ENCODE measurements at places on chromosomes 12 and 14.

- DNase-seq: no peak
Measured at GRCh38 chr14:54220704-54221431, 175.9 kb upstream of the CDKN3 start.

GRCh38 chr12:54352022-54352531 lies 12.2 kb downstream of the GPR84 start:
- DNase-seq: no peak

DNA sequence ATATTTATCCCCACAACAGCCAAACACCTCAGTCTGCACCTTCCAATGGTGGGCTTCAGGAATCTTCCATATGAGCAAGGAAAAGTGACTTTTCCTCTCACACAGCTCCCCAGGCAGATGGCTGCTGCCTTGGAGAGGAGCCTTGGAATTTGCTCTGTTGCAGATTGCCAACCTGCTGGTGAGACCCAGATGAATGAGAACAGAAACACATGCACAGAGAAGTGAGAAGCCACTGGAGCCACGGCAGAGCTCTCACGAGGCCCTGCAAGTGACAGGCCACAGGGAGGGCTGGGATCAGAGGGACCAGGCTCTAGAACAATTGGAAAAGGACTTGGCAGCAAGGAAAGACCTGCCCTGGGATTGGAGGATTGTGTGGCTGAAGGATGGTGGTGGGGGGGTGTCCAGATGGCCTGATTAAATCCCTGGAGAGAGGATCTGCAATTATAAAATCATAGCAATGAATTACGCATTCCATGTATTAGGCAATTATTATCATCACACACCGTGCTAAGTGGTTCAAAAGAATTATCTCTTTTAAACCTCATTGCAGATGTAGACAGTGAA lies 84.9 kb upstream of the PWP1 start:
- DNase-seq: no peak

DNA sequence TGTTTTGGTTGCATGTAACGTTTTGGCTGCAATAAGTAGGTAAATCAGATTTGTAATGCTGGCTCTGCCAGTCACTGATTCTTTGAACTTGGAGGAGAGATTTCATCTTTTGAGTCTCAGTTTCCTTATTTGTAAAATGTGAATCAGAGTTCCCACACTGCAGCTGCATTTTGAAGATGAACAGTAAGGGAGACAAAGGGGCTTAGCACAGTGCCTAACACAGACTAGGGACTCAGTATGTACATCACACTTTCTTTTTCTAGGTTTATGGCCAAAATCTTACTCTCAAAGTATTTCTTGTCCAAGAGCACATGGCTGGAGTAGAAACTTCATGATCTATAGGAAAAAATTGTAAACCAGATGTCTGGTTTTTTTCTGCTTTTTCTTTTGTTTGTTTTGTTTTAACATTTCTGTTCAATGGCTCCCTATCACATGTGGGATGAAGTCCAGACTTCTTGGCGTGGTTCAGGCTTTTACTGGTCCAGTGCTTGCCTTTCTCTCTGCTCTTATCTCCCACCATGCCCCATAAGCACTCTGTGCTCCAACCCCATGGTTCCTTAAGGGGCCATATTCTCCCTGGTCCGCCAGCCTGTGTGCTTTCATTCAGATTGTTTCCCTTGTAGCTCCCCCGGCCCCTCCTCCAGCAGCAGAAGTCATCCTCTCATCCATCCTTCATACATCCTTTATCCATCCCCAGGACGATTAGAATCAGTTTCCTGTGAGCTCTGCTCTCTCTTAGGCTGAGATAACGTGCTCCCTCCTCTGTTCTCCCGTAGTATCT lies 58.0 kb downstream of the SYNE2 start:
- peak; percentile 8 for DNase-seq

- no peak for DNase-seq
Measured at GRCh38 chr12:63079791-63080502, 71.1 kb downstream of the AVPR1A start.

All from T-helper 1 cell (primary cell).